ENCODE measurements at places on chromosomes 13 and 19.

- no peak for DNase-seq
Measured at GRCh38 chr13:114256547-114256946, 21.9 kb downstream of the CDC16 start.

DNA sequence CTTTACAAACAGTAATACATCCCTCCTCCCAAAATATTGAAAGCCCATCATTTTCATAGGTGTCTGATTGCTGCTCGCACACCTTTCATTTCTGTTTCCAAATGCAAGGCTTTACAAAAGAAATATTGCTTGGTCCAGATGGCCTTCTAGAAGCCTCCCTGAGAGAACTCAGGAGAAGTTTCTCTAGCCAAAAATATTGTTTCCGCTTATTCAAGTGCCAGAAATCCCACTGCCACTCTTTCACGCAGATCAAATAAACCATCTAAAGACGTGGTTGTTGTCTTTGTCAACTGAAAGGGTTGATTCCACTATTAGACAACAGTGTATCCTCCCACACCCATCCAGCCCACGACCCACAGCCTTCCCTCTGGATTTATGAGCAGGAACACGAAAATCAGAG lies 96.2 kb downstream of the ZIC5 start:
- no peak for DNase-seq

GRCh38 chr19:2035590-2035991 lies 15.5 kb downstream of the MKNK2 start:
- no peak for DNase-seq

DNA sequence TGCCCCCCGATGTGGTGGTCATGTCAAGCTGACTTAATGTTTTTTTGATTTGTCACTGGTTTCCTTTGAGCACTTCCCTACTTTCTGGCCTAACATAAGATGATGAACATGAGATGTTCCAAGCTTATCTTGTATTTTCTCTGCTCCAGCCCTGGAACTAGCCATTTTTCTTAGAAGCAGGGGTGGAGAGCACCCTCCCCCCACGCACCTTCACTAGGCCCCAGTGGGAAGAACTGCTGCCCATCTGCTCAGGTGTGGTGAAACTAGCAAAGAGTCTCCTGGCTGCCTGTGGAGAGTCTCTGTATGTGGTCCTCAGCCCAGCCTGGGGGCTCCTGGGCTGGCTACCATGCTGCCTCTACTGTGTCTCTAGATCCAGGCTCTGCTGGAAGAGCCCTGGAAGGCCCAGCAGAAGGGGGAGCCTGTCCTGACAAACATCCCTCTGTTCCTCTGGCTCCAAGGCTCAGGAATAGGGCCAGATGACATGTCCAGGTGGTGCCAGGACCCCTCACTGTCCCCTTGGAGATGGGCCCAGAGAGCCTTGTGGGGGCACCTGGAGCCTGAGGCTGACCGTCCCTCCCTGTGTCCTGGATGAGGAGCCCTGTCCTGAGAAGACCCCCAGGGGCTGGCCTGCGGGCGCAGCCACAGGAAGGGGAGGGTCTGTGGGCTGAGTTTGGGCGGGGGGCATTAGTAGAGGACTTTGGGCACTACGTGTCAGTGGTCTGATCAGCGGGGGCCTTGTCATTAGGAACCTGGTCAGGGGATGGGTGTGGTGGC lies 4.8 kb upstream of the ZNF14 start:
- no peak for DNase-seq

- DNase-seq, result no peak
Measured at GRCh38 chr19:38557205-38557799, 60.5 kb downstream of the MAP4K1 start.

DNA sequence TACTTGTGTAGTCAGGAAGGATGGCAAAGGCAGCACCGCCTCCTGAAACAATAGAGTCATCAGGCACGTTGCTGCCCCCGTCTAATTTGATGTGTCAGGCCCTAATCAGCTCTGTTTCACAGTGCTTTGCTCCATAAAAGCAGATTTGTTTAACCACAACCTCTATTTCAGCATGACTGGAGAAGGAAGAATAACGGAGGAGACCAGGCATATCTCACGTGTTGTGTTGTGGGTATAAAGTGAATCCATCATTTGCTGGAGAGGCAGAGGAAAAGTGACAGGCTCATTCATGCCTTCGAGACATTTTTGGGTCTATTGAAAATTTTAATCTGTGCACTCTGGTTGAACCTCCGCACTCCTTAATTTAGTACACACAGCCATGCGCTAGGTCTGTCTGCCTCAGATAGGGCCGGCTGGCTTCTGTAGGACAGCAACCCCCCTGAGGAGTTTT lies 940.4 kb upstream of the SLC10A2 start:
- no peak for DNase-seq

GRCh38 chr19:5292453-5292821 lies 48.2 kb downstream of the PTPRS start:
- peak; percentile 36 for DNase-seq

DNA sequence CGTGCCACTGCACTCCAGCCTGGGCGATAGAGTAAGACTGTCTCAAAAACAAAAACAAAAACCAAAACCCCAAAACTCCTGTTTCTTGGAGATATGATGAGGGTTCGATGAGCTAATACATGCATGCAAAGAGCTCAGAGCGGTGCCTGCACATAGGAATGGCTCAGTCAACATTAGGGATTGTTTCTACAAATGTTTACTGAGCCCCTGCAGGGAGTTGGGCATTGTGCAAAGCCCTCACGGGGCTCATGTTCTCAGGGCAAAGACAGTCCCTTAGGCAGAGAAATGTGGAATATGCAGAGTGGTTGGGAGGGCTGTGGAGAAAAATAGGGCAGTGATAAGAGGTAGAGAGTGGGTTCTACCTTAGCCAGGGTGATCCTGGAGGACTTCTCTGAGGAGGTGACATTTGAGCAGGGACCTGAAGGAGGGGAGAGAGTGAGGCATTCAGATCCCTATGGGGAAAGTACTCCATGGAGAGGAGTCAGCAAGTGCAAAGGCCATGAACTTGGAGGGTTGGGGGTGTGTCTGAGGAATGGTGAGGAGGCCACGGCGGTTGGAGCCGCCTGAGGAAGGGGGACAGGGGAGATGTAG lies 1.5 kb upstream of the EHD2 start:
- DNase-seq, result no peak

- DNase-seq, result no peak
Measured at GRCh38 chr19:16419669-16420335, 52.0 kb downstream of the EPS15L1 start.

- no peak for DNase-seq
Measured at GRCh38 chr13:29730253-29730652, 120.2 kb downstream of the UBL3 start.

GRCh38 chr19:50944795-50945194 lies 8.0 kb downstream of the KLK5 start:
- DNase-seq, result no peak

DNA sequence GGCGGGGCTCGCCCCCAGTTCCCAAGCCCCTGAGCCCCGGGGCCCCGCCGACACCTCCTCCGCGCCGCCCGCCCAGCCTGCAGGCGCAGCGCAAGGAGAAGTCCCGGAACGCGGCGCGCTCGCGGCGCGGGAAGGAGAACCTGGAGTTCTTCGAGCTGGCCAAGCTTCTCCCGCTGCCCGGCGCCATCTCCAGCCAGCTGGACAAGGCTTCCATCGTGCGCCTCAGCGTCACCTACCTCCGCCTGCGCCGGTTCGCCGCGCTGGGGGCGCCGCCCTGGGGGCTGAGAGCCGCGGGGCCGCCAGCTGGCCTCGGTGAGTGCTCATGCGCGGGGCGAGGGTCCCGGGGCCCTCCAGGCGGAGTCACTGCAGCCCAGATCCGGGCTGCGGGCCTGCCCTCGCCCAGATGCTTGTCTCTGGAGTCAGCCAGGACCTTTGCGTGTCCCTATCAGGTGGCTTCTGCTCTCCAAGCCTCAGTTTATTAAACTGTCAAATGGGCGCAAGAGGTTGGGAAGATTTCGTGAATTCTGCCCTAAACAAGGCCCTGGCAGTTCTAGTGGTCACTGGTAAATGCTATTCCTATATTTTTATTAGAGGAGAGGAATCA lies 2.0 kb downstream of the NPAS1 start:
- no peak for DNase-seq

DNA sequence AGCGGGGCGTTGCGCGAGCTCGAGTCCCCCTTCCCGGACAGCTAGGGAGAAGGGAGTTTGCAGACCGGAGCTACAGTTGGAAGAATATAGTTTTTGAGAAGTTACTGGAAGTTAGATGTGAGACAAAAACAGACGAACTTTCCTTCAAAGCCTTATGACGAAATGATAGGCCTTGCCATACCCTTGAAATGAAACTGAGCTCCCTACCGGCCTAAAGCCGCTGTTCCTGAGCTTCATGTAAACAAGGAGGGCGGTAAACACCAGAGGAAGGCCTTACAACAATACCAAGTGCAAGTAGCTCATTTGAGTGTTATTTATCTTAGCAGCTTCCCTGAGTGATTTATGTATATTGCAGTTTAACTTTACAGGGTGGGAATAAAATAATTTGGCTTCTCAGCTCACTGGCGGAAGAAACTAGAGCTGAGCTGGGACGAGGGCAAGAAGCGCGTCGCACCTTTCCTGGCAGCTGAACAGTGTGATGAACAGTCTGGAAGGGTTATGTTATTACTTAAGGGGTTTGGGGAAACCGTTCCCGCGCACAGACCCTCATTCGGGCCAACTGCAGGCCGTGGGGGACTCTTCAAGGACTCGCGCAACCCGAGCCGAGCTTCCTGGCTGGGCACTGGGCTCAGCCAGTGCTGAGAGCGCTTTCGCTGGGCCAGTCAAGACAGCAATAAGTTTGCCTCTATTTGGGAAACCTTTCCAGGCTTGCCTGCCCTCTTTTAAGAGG lies 111.2 kb downstream of the KCNRG start:
- no peak for DNase-seq

- DNase-seq, result no peak
Measured at GRCh38 chr13:60143775-60144174, 20.0 kb downstream of the DIAPH3 start.

DNA sequence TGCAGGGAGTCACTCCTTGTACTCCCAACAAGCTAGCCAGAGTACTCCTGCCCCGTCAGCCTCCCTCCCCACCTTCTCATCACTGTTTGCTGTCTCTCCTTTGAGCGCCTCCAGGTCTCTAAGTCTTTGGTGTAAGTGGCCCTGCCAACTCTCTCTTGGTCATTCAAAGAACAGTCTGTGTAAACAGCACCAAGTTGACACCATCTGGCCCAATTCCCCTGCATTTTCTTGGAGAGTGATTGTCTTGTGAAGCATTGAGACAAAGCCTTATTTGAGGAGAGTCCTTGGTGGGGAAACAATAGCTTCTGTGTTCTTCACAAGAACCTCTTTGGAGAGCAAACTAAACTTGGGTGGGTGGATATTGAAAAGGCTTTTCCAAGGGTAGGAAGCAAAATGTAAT lies 114.6 kb upstream of the RNF113B start:
- DNase-seq, result no peak

GRCh38 chr19:58033741-58034476 lies at the start of gene ZSCAN1:
TSS of gene ZSCAN1 (plus strand) at chr19:58034025. CDS start at chr19:58037837, 3,812 bp downstream.
- DNase-seq, result no peak

DNA sequence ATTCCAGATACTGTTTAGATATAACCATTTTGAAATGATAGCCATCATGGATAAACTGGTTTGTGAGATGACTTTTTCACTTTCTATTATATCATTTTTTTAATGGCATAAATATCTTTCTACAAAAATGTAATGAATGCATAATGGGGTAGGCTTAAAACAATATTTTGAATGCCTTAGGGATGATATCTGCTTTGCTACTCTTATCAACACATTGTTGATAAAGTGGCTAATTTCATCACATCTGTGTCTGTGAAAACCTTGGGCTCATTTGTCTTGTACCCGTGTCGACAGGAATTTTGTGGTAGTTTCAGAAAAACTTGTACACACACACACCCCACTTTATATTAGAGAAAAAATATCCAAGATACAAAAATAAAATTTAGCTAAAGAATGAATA lies 44.1 kb downstream of the SLITRK6 start:
- DNase-seq, result no peak

GRCh38 chr19:22422211-22422610 lies at the start of gene ZNF98:
TSS of gene ZNF98 (minus strand) at chr19:22422346. CDS start at chr19:22422224, 122 bp downstream.
- no peak for DNase-seq

DNA sequence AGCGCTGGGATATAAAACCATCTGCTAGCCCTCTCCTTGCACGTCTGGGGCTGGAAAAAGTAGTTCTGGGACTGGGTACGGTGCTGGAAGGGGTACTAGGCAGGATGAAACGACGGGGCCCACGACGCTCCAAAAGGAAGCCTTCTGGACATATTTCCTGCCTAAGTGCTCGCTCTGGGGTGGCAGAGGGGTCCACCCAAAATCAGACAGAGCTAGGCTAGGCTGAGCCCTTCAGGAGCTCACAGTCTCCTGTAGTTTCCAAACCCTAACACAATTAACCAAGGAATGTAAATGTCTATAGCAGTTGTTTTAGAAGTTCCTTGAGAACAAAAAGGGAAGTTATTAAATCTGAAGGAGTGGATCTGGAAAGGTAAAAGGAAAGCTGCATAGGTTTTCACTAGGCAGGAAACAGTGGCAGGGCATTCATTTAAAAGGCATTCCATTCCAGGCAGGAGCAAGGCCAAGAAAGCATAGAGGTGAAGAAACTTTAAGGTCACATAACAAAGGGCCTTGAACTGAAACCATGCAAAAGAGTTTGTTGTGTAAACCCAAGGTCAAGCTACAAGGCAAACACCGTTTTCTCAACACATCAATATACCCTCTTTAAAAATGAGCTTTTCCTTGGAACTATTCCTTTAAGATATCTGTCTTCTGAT lies 634 bp upstream of the DIAPH3 start:
- DNase-seq, result no peak

DNA sequence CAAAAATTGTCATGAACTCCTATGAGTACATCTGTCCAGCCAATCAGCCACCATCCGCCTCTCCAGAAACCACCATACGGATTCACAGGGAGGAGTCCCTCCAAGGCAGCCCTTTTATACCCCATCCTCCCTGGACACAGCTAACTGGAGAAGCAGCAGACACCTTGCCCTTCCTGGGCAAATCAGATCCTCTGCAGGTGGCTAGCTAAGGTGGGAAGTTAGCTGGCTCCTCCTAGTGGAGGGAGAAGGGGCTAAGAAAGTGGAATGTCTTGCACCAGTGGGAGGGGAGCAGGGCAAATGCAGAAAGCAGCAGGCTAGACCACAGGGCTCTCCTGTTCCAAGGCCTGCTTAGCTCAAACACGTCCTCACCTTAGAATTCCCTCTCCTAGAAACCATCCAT lies 46.2 kb upstream of the UQCRFS1 start:
- DNase-seq, result no peak

GRCh38 chr19:13095393-13095784 lies 7.3 kb downstream of the LYL1 start:
- DNase-seq, result no peak
